ENCODE measurements at places on chromosomes 7 and 10. TPM values are rescaled to one million over a fixed set of nuclear protein-coding genes. Genes with fewer than 3 reads are reported as not detected.

The OGDHL gene
- 0.26 TPM for total RNA-seq

The SNCG gene
- total RNA-seq = 98.7 TPM

The DENND2A gene
- total RNA-seq = 22.2 TPM

The EPC1 gene
- 29.6 TPM for total RNA-seq

The GPR15LG gene
- not detected for total RNA-seq

The PCLO gene
- under 0.01 TPM for total RNA-seq

The SH2D4B gene
- not detected for total RNA-seq

All from aortic smooth muscle cell (primary cell).